ENCODE measurements at places on chromosomes 1 and 21.

DNA sequence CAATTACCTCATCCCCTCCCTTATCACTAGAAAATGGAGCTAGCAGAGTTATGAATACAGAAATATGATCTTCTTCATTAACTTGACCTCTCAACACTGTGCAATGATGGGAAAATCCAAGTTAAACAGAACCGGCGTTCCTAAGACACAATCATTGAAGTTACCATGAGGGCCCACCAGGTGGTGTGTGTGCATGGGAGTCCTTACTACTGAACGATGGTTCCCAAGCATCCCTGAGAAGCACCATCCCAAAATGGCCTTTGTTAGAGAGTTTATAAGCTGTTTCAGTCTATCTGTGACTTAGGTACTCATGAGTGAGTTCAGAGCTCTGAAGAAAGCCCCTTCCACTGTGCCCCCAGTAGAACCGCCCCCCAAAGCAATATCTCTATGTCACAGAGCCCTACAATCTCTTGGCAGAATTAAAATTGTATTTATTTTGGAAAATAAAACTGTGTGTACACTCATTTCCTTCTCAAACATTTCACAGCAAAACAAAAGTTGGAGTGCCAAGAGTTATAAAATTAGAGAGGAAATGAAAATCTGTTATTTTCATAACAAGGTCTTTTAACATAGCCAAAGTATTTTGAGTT, 56.8 kb downstream of the PLD5 start:
- no peak for DNase-seq

DNA sequence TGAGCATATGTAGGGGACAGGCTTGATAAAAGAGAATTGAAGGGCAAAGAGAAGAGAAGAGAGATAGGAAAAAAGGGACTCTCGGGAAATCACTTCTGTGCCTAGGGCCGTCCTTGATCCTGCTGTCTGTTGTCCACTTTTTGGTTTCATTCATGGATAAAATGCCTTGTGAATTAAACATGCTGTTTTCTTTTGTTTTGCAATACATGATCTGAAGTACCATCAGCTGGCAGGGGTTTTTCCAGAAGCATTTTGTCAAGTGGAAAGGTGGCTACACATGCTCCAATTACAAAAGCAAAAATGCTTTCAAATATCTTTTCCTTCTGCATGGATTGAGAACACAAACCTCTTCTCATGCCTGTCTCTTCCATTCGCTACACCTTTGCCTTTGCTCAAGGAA, 361.7 kb downstream of the PDE4B start:
- DNase-seq: no peak

DNA sequence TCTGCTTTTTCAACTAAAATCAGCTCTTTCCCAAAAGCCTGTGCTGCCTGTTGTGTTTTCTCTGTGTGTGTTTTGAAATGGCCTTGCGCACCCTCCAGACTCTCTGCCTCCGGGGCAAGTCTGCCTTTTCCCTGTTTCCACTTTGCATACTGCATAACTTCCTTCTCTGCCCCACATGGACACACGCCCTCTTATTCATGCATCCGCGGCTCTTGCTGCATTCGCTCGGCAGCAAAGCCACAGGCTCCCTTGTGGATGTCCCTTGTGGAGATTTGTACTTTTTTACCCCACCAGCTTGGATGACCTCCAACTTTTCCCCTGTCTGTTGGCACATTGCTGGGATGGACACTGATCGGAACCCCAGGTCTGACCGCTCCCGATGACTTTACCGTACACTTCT, 147.6 kb downstream of the ADSS2 start:
- no peak for DNase-seq

- no peak for DNase-seq
Observed at GRCh38 chr1:54875000-54875399, 12.0 kb downstream of the DHCR24 start.

- no peak for DNase-seq
Observed at GRCh38 chr1:38123356-38124135, 77.0 kb upstream of the POU3F1 start.

DNA sequence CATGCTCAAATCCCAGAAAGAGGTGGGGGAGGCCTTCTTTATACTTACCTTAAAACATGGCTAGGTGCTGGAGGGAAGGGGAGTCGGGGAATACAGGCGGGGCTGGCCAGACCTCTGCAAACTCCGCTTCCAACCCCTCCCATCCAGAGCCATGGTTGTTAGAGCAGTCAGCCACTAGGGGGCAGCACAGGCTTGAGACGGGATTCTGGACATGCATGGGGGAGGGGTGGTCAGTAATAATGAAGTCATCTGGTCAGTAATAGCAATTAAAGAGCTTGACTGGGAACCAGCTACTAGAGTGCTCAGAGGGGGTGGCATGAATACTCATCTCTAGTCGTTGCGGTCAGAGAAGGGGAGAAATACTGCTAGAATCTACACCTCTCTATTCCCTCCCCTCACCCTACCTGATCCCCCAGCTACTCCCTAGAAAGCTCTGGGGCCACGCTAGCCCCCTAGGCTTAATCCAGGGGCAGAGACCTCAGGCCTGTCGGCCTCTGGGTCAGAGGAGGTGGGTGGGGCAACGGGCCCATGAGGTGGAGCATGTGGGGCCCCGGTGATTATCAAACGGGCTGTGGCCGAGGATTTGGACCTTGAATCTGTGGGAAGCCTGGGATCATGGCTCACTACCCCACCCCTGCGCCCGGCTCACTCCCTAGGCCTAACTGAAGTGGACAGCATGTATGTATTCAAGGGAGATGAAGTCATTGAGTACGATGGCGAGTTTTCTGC, 2.9 kb downstream of the CASQ1 start:
- peak; percentile 71 for DNase-seq

DNA sequence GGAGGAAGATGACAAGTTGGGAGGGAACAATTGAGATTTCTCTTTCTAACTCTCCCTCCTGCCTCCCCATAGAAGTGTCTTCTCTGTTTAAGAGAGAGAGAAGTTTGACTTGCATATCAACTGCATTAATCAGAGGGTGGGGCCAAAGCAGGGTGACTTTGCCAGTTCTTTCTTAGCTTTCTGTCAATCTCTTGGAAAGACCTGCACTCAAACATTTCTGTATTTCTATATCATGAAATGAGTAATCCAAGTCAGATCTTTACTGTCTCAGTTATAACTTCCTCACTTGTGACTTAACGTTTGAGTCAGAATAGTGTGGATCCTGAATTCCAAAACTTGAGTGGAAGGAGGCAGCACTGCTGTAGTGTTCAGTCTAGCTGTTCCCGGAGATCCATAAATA, 180.8 kb upstream of the KCNK2 start:
- no peak for DNase-seq

DNA sequence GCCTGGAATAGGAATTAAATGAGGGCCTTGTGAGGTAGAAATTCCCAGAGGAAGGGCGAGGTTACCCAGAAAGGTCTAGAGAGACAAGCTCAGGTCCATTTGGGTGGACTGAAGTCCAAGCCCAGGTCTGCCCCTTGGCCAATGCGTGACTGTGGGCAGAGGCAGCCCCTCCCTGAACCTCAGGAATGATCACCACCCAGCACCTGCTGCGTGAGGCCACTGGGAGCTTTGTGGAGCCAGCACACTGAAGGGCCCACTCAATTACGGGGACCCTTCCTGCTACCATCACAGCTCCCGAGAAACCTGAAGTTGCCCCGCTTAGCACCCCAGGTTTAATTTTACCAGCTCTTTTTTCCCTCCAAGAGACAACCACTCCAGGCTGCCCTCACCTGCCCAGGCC, 6.5 kb upstream of the MATN1 start:
- no peak for DNase-seq

DNA sequence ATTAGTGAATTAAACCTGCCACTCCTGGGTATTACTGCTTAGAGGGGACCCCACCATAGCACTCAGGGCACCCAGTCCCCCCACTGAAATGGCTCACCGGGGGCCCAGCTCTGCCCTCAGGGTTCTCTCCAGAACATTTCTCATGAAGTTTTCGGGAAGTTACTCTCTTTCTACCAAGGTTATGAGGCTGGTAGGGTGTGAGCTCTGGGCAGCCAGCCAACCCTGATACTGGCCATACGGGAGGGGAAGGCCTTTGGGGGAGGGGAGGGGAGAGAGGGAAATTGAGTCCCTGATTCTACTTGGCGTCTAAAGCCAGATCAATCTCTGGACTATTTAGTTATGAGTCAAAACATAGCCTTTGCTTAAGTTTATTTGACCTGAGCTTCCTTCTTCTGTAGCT, 12.9 kb upstream of the PDE9A start:
- no peak for DNase-seq

DNA sequence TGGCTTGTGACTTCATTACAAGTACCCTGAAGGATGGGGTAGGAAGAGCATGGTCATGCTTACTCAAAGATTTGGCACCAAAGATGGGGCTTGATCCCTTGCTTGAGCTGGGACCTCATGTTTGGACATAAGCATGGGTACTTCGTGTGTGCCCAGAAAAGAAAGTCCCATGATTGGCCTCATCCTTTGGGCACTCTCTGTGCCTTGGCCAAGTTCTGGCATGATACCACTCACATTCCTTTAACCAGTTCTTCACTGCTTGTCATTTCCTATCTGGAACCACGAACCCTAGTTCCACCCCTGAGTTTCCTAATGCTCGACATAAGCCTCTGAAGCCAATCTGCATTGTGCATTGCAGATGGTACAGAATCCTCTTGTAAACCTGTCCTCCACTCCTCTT, 107.0 kb downstream of the NAV1 start:
- DNase-seq: no peak

Measured in CD4-positive, alpha-beta T cell treated with Interleukin-4 for 4 hours (primary cell).